ENCODE measurements at places on chromosomes 2 and 18. TPM values are rescaled to one million over a fixed set of nuclear protein-coding genes. Genes with fewer than 3 reads are reported as not detected.
A peak's percentile ranks its signal among the peaks of the same experiment; 100 is the strongest.

The TEX44 gene
- total RNA-seq, result not detected

The FBLN7 gene
- 1.00 TPM for total RNA-seq

DNA sequence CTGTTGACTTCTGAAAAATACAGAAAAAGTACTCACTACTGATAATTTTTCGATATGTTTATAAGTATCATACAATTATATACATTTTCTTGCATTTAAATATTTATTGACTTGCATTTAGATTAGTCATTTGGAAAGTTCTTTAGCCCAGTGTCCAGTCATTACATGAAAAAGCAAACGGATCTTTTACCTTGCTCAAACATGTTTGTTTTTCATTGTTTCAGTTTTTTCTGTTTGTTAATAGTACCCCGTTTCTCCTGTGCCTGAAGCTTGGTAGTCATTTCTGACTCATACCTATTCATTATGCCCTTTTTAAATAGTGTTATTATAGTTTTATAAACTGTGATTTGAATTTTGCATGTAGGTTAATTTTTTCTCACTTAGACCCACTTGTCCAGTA lies 28.1 kb downstream of the CEP192 start:
- no peak for DNase-seq

DNA sequence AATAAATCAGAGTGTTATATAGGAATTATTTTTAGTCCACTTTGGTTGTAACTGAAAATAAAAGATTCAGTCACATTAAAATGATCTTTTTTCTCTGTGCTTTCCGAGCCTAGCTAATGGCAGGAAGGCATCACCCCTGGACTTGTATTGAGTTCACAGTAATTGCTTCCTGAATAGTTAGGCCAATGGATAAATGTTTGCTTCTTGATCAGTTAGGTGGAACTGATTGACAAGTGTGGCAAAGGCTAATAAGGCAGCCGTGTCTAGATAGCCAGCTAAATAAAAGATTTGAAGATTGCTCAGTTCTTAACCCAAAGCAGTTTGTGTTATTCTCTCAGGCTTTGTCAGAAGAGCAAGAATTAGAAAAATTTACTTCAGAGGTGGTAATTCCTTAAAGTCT lies 20.8 kb downstream of the FAM171B start:
- no peak for DNase-seq

- DNase-seq, result no peak
Measured at GRCh38 chr18:32893915-32894314, 121.1 kb upstream of the KLHL14 start.

- peak; percentile 93 for DNase-seq
Measured at GRCh38 chr2:216695401-216695821, at the start of gene IGFBP5. Gene IGFBP5, minus strand, starts transcription at chr2:216695549. Its CDS starts 774 bp downstream, at chr2:216694775.

- no peak for DNase-seq
Measured at GRCh38 chr2:236677368-236677767, 107.7 kb downstream of the ACKR3 start.

DNA sequence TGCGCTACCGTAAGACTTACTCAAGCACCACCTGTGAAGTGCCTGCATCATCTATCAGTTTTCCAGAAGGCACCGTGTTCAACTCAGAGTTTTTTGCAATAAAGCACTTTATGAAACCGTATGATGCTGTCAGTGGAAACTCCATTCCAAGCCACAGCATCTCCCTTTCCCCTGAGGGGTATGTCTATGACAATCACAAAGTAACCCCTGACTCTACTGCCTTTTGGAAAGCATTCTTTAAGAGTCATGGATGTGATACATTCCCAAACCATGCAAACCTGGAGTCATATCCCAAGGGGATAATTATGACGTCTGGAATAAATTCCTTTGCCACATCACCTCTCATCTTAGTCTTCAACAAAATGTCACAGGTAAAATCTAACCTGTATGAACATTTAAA lies 39.2 kb downstream of the UNC50 start:
- no peak for DNase-seq
